ENCODE measurements at places on chromosomes 5 and 9.

DNA sequence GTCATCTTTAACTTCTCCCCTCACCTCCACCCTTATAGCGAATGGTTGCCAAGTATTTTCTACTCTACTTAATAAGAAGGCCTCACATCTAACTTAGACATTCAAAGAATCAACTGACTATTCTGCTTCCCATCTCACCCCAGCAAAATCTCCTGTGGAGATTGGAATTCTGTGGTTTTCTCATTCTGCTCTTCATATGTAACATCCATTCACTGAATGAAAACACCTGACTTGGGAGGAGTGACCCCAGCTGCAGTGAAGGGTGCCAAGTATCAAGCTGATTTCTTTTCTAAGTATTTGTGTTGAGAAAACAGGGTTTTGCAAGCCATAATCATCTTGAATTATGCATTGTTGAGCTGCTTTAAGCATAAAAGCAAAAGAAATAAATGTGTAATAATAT, 42.5 kb upstream of the TAF1L start:
- DNase-seq, result no peak

GRCh38 chr5:149588936-149589335, 7.6 kb downstream of the ARHGEF37 start:
- no peak for DNase-seq

DNA sequence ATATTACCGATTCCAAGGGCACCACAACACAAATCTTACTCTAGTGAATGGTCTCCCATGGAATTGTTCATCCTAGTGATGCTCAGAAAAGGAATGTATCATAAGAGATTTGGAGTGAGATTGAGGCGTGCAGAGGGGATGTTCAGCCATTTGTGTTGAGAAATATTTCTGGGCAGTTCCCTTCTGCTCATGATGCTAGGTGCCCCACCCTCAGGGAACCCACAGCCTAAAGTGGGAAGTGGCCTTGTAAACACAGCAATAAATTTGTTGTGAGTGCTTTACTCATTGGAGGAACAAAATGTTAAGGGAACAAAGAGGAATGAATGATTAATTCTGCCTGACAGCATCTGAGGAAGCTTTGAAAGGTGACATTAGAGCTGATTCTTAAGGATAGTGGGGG, 129.9 kb downstream of the TLE4 start:
- no peak for DNase-seq

DNA sequence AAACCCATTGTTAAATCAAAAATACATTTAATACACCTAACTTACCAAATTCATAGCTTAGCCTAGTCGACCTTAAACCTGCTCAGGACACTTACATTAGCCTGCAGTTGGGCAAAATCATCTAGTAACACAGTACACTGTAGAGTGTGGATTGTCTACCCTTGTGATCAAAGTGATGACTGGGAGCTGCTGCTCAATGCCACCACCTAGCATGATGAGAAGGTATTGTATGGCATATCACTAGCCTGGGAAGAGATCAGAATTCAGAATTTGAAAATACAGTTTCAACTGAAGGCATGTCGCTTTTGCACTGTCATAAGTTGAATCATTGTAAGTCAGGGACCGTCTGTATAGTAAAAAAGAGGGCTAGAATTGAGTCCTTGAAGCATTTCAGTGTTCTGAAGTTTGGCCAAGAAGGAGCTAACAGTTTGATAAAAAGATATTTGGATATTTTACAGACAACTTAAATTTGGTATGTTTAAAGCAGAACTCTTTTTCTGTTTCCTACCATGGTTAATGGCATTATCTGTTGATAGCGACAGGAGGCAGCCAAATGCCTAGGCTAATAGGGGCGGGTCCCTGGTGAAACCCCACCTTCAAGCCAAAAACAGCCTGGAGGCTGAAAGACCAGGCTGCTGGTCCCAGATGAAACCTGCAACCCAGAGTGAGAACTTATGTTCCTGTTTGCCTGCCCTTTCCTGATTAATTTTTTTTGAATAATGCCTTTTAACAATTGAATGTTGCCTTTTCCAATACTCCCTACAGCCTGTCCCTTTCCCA, 23.0 kb downstream of the SMIM15 start:
- no peak for DNase-seq

DNA sequence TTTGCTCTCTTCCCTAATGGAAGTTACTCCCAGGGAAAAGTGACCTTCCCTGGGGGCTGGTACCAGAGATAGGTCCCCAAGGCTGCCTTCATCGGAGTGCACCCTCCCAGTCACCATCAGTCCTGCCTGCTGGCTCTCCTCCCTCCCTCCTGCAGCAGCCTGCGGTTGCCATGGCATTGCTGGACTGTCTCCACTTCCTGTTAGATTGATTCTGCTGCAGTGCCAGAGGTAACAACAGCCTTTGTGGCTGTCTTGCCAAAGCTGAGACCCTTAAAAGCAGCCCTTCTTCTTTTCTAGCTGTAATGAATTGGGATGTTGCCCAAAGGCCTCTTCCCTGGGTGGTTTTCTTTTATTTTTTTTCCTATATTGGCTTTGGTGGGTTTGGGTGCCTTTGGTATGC, 78.1 kb upstream of the PRLR start:
- no peak for DNase-seq

DNA sequence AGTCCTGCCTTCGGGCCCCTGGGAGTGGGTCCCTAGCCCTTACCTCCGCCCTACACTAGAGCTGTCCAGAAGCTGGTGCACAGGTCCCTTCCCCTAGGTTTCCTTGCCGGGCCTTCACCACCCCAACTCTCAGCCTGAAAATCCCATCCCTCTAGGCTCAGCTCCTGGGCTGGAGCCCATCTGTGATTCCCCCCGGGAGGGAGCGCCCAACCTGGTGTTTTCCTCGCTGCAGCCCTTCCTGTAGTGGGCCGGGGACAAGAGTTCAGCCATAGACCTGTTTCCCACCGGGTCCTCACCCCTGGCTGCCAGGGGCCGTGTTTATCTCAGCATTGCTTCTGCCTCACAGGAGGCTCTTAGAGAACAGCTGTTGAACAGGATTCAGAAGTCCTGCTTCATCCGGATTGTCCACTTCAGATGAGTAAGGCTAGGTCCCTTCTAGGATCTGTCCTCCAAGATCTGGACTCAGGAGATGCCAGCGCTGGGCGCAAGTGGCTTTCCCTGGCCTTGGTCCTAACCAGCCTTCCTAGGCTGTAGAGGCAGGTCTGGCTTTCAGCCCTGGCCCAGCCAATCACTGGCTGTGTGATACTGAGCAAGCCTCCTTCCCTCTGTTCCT, 965 bp downstream of the GLIPR2 start:
- no peak for DNase-seq

GRCh38 chr5:180104168-180104530, 32.6 kb upstream of the RNF130 start:
- DNase-seq, result no peak

DNA sequence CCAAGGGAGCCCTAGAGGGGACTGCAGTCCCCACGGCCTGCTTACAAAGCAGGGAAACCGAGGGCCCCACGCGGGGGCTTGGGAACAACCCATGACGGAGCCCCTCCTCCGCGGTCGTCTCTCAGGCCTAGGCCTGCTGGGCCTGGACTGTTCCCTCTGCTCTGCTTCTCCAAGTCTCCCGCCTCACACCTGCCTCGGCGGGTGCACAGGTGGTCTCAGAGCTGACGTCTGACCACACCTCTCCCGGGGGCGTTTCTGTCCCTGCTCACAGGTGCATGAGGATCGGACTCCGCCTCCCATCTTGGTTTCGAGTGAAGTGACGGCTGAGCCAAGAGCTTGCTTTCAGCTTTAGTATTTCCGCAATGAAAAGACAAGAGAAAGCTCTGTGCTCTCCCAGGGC, 72.1 kb downstream of the MRPL36 start:
- DNase-seq, result no peak

DNA sequence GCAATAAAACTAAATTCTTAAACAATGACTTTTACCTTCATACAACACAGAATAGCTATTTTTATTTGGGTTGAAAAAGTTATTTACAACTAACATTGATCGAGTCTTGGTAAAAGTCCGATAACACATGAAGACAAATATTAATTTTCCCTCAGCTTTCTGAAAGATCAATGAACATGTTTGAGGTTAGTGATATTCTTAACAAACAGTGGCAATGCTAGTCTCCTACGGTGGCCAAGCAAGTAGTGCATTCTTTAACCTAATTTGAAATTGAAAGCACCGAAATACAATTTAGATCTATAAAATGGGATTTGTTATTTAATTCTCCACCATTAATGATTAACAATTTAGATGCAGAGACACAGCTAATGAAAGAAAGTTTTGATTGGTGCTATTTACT, 435.1 kb downstream of the HCN1 start:
- no peak for DNase-seq

All from pancreas (tissue), 10 donors.